ENCODE measurements at places on chromosomes 1 and 21.

GRCh38 chr1:17101261-17101660 lies 18.0 kb downstream of the PADI2 start:
- no peak for DNase-seq

GRCh38 chr1:245091818-245092637 lies 62.8 kb upstream of the KIF26B start:
- DNase-seq: no peak

DNA sequence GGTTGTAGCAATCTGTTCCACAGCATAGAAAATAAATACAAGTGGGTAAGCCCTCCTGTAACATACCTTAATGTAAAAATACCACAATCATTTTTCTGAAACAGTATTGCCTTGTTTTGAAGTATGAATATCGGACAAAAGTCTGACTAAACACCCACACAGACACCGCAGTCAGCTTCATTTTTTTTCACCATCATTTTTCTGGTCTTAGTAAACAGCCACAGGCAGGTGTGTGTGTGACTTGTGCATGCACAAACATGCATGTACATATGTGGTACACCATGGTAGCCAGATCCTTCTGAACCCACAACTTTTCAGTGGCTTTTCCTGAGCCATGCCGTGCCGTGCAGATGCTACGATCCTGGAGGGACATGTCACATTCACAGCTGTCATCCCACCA lies 261.7 kb downstream of the PCP4 start:
- no peak for DNase-seq

GRCh38 chr1:31575369-31576140 lies 760 bp upstream of the TINAGL1 start:
- DNase-seq: no peak

DNA sequence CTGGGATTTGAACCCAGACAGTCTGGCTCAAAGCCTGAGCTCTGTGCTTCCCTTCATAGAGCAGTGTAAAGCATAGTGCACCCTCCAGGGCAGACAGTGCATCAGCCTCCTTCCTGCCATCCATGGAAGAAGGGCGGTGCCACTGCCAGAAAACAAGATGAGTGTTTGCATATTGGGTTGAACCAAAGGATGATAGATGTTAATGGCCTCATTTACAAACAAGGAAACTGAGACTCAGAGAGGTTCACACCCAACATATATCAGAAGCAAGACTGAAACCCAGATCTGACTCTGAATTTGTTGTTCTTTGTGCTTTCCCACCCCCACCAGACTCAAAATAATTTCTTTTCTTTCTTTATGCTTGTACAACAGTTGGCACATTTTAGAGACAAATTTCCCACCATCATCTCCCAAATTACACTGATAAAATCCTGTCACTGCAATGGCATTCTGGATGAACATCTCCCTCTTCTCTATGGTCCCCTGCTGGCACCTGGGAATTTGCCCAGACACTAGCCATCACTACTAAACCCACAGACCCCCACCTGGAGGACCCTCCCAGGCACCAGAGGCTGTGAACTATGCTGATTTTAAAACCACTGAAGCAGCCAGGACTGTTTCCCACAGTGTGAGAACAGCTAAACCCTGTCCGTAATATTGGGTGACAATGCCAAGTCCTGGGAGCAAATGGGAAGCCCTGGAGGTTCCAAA lies 45.4 kb upstream of the MPZL1 start:
- DNase-seq: no peak

GRCh38 chr1:183642166-183642565 lies 6.6 kb upstream of the ARPC5 start:
- DNase-seq: no peak

DNA sequence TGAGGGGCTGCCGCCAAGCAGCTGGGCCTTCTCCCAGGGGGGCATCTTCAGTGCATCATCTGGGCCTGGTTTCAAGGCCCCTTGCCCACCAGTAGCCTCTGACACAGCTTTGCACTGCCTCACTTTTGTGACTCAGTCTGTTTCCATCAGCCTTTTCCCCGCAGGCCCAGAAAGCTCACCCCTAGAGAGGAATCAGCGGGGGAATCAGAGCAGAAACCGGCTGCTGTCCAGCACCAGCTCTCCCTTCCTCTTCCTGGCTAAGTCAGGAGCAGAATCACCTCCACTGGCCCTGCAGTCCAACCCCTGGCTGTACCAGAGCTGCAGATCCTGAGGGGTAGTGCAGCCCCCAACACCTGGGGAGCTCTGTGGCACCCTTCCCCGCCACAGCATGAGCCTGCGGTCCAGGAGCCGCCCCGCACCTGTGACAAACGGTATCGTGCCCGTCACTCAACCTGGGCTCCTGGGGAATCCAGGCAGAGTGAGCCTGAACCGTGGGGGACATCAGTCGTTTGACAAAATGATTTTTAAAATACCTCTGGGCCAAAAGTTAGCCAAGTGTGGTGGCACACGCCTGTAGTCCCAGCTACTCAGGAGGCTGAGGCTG lies 83.3 kb upstream of the TMEM51 start:
- no peak for DNase-seq

GRCh38 chr1:208137193-208137592 lies 107.0 kb downstream of the PLXNA2 start:
- DNase-seq: no peak

GRCh38 chr1:233242827-233243483 lies 52.6 kb downstream of the PCNX2 start:
- DNase-seq: no peak

DNA sequence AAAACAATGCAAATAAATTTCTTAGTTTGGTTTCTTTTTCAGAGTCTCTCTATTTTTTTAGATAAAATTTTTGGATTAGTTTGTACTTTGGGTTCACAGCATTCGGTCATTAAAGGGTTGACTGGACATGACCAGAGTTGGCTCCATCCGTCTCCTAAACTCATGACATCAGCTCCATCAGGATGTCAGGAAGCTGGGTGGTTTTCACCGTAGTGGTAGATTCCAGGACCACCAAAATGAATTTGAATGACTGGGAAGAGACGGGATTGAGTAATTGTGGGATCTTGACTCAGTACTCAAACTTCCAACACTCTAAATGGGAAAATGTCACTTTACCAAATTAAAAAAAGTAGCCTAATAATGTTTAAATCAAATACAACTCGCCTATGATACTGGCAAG lies 279.2 kb upstream of the DUSP10 start:
- DNase-seq: no peak

- DNase-seq: no peak
These were observed 11.9 kb downstream of the TARDBP start for GRCh38 chr1:11024154-11024873.

GRCh38 chr1:226135059-226135651 lies 51.4 kb downstream of the ACBD3 start:
- DNase-seq: peak; percentile 84

GRCh38 chr1:188295157-188295556 lies 1466.4 kb downstream of the PLA2G4A start:
- no peak for DNase-seq

DNA sequence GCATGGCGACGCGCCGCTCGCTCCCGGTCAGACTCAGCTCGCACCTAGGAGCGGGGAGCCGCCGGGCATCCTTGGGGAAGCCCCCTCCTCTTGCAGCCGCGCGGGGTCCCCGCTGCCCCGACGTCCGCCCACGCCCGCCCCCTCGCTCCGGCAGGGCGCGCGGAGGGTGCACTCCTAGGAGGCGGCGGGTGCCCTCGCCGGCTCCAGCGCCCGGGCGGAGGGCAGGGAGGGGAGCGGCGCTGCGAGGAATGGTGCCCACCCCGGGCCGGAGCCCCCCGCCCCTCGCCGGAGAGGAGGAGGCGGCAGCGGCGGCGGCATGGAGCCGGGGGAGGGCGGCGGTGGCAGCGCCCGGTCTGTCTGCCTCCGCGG lies 488 bp downstream of the FAM78B start:
- DNase-seq: no peak

DNA sequence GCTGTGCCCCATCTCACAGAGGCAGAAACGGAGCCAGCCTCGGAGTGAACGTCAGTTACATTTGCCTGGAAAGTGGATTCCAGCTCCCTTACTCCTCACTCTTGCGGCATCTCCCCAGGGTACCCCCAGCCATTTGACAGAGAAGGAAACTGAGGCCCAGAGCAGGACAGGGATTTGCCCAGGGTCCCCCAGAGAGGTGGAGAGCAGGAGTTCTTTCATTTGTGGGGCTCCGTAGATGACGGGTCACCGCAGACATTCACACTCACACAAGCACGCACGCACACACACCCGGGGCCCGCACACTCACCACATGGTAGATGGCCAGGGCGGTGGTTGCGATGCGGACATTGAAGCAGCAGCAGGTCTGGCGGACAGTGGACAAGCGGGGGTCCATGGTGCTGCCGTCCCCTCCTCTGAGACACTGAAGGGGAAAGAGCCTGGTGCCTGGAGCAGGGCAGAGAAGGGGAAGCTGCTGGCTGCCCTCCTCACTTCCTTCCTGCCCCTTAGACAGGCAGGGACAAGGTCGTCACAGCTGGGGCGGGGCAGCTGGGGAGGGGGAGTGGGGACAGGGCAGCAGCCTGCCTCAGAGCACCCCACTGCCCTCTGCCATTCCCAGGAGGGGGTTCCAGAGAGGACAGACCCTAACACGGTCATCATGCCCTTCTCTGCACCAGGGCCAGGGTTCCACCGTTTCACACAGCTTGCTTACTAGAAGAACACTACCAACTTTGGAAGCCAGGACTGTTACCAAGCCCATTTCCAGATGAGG lies at the start of gene LAPTM5:
LAPTM5 (minus strand) TSS at position 423 of the 769 bp plus-strand sequence; CDS start at position 394, 29 bp downstream.
- DNase-seq: no peak

GRCh38 chr21:42744520-42745445 lies 91.4 kb downstream of the PDE9A start:
- no peak for DNase-seq

DNA sequence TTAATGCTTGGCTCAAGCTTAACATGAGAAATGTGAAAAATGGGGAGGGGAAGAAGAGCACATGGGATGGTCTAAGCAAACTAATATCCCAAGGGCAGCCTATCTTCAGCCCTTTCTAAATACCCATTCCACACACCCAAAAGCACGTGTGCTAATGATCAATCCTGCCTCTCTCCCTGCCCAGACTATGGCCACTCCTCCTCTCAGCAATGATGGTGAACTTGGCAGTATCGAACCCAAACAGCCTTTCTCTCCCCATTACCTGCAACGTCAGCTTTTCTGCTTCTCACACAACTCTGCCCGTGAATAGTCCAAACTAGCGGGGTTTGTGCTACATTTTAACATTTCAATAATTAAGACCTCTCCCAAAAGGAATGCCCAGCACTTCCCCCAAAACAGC lies 41.6 kb downstream of the SSBP3 start:
- DNase-seq: no peak

DNA sequence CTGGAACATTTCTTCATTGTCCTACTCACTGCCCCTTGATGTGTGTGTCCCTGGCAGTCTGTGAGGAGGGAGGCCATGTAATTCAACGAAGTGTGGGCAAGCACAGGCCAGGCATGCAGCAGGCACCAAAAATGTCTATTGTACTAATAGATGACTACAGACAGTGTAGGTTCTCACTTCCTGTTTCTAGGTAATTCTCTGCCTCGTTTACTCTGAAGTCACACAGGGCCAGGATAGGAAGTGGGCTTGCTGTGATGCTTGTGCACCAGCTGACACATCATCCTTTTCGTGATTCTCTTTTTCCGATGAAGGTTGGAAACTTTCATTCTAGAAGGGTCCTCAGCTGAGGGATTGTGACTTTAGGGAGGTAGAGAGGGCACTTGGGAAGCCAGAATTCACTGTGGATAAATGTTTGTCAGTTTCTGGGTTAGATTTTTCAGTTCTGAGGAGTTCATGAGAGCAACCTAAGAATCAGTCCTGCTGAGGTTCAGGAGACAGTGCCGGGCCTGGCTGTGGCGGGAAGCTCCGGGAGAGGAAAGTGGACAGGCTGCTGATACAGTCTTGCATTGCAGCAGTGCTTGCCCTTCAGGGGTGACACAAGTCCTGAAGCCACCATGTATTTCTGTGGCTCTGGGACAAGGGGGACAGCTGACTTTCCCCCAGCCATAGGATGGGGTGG lies 4.3 kb upstream of the CSF1 start:
- no peak for DNase-seq

GRCh38 chr1:14583788-14584187 lies 14.7 kb upstream of the KAZN start:
- no peak for DNase-seq

DNA sequence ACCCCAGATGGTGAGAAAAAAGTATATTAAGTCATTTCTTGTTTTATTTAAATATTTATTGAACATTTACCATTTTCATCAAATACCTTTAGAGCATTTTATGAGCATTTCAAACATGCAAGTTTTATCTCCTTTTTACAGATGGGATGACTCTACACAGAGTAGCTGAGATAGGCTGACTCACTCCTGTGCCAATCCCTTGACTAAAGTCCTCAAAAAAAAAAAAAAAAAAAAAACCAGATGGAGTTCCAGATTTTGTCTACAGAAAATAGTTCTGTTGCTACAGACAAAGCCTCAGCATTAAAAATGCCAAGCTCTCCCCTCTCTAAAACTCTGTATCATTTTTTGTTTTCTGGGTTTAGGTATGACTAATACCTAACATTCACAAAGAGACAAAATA lies 303.0 kb upstream of the PLD5 start:
- no peak for DNase-seq

GRCh38 chr1:226978432-226979114 lies 38.5 kb downstream of the COQ8A start:
- no peak for DNase-seq

DNA sequence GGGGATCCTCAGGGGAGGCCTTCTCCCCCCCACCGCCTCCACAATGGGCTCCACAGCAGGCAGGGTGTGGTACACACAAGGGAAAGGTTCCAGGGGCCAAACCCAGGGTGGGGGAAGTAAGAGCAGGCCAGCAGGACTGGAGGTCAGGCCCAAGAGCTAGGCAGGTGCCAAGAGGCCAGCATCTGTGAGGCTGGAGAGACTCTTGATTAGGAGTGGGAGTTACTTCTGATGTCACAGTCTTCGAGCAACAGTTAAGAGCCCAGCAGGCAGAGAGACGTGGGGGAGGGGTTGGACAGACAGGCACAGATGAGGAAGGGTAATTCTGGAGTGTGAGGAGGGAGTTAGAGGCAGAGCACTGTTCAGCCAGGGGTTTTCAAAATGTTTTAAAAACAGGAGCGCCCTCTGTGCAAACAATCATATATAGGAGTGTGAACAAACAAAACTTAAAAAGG lies 55.8 kb downstream of the SLC9A1 start:
- no peak for DNase-seq

DNA sequence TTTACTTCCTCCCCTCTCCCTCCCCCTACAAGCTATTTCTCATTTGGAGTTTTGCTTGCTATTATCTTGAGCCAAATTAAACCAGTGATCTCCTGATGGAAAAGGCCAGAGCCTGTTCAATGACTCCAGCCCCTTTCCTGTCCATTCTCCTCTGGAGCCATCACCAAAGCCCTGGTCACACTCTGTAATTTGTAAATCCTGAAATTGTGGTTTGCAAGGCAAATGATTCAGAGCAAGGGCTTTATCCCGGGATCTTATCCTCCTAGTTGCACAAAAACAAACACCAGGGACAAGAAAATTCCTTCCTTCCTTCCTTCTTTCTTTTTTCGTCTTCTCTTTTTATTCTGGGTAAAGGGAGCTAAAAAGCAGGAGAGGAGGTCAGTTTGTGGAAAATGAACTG lies 366.1 kb upstream of the ST6GALNAC5 start:
- no peak for DNase-seq
